ENCODE measurements at places on chromosomes 1 and 21.

- no peak for DNase-seq
Observed at GRCh38 chr1:93829061-93829460, 49.9 kb downstream of the DNTTIP2 start.

DNA sequence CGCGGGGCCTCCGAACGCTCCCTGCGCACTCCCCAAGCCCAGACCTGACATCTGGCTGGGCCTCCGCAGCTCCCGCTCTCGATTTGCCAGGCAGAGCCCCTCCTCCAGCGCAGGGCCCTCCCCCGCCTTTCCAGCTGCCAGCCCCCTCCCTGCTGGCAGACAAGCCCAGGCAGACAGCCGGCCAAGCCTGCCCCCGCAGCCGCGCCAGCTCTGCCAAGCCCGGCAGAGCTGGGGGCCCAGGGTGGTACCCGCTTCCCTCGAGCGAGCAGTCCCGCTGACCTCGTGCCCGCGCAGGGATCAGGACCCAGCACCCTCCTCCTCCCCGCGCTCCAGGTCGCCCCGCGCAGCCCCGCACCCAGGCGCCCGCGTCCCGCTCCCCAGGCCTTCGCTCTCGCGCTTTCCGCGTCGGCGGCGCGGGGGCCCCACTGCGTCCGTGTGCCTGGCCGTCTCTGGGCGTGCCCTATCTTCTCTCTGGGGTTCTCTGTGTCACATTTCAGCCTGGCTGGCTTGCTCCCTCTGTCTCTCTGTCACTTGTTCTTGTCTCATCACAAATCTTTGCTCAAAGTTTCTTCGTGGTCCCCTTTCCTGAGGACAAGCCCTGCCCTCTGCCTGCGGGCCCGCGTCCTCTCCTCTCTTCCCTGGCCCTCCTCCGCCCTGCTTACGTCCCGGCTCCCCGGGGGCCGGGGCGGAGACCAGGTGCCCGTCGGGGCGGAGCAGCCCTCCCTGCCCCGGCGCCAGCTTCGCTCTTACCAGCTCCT, 580 bp downstream of the INKA2 start:
- DNase-seq = peak; percentile 77

GRCh38 chr1:11558871-11559590, 80.1 kb downstream of the DISP3 start:
- no peak for DNase-seq

DNA sequence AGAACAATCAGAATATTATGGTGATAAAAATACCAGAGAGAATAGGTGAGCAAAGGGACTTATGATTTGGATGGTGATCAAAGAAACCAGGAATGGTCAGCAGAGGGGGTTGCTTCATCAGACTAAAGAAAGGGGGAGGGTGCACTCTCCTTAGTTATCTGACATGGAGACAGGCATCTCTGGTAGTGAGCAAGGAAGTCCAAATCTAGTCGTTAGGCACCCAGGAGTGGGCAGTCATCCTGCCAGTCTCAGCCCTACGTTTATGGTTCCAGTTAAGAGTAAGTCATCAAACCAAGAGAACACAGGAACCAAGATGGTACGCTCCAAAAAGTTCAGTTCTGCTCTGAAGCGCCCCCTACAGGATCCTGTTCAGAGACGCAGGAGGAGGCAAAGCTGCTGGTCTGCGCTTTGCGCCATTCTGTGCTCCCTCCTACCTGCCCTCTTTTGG, 28.6 kb downstream of the EBNA1BP2 start:
- peak; percentile 24 for DNase-seq

DNA sequence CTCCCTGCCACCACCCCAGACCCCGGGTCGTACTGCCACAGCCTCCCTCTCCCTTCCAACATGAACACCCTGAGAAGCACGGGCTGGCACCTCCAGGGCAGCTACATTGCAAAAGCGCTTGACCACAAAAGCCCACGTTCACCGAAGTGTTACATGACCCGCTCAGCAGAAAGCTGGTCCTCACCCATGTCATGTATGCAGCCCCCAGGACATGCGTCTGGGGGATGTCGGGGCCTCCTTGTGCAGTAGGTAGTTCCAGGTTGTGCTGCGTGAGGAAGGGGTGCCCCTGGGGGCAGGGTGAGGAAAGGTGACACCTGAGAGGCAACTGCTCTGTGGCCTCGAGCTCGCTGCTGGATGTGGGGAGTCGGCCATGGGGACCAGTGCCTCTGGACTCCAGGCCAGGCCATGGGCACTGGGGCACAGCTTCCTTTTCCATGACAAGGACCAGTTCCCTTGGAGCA, 102.0 kb upstream of the C1orf174 start:
- no peak for DNase-seq

DNA sequence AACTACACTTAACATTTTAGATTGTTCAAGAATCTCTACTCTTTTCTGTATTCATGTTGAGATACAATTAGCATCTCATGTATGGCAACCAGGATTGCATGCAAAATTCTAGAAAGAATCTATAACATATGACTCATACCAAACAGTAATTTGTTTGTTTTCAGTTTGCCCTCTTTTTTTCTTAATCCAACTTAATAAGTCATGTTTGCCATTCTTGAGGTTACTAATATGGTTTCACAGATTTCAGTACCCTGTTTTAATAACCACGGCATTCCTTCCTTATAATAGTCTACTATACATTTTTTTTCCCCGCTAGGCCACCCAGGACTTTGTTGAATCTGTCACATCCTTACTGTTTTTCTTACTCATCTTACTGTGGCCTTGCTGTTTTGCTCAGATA, 140.8 kb downstream of the FMN2 start:
- no peak for DNase-seq

DNA sequence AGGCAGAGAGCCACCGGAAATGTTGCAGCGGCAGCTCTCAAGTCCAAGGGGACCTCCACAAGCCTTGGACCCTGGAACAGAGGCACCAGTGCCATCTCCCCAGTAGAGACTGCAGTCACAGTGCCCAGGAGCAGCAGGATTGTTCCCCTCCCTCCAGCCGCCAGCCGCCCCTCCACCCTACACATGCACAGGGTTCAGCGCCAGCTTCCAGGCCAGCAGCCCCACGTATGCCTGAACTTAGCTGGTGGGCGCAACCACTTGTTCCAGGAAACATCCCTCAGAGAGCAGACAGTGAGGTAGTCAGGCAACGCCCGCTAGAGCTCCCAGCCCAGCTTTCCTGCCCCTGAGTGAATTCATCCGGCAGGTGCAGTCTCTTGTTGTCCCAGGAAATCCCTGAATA, 1098.1 kb upstream of the NCAM2 start:
- no peak for DNase-seq

GRCh38 chr1:230261928-230262650, 164.0 kb downstream of the PGBD5 start:
- no peak for DNase-seq

DNA sequence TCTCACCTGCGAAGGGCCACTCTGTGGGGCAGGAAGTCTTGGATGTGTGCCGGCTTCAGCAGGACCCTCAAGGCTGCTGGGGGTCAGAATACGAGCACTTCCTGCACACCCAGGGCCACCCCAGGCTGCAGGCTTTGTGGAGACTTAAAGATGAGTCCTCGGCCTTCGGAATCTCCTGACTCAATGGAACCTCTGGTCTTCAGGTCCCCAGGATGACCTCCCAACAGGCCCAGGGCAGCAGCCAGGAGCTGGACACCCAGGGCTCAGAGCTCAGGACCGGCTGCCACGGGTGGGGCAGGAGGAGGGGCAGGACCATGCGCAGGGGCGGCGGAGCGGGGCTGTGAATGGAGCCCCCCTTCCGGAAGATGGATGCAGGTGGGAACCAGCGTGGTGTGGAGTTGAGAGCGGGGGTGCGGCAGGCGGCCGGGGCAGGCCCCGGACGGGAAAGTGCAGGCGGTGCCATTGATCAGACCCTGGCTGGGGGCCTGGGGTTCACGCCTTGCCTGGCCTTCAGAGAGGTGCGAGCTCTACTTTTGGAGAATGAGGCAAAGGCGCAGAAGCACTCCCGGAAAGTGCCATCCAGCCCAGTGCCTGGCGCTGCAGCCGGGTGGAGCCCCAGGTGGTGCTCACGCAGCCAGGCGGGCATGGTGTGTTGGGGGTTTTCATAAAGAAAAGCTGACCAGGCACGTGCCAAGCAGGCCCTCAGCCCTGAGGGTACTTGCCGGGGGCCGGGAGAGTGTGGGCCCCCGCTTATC, 10.4 kb downstream of the COL18A1 start:
- DNase-seq = no peak

DNA sequence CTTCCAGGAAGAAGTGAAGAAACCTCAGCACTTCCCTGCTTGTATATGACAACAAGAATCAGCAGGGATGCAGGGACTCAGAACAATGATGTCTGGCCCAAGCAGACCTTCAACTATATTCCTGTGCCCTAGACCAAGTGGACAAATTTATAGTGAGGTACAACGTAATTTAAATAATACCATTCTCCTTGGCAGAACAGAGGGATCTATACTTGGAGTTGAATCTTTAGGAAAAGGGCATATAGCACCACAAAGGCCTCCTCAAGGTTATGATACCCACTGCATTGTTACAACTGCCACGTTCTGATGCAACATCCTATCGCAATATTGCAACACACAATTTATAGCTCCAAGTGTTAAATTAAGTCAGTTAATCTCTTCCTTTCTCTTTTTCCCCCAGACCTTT, 29.1 kb upstream of the GFI1 start:
- no peak for DNase-seq

- no peak for DNase-seq
Observed at GRCh38 chr1:172754609-172755008, 95.7 kb downstream of the FASLG start.

DNA sequence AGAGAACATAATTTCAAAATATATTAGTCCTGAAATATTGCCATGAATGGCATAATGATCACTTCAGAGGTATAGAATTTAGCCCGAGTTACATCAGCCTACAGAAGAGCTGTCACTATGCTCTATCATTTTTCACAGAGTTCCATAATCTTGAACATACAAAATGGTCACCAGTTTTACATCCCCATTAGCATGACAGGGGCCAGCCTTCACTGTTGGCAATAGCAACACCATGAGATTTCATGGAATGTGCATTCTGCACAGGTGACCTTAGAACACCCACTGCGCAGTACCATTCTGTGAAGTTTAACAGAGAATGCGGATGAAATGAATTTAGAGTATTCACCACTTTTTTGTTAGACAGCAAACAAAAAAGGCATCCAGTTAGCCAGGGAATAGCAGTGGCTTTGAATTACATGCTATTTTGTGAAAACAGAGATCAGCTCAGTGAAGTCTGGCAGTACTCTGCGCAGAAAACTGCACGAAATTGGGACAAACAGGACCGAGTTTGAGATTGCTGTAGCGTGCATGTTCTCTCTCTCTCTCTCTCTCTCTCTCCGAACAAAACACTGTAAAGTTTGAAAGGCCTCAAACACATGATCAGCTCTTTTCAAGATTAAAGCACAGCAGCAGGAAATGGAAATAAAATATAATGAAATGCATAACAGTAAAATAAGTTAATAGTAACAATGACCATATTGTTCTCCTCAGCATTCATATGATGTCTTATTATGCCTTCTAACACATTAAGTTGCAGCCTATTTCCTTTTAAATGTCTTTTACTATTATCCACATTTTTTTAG, 349.3 kb downstream of the USH2A start:
- no peak for DNase-seq

DNA sequence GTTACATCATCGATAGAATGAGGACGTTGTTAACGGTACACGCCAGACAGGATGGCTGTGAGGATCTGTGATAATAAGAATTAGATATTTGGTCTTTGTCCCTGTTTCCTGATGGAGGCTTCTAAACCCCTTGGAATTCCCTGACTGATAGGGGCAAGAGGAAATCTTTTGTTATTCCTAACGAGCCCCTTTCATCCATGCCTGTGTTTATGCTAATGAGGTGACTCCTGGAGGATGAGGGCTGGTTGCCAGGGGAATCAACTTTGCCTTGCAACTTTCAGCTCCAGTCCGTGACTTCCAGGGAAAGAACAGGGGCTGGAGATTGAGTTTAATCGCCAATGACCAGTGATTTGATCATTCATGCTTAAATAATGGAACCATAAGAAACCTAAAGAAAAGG, 39.3 kb upstream of the NLRP3 start:
- DNase-seq = no peak

DNA sequence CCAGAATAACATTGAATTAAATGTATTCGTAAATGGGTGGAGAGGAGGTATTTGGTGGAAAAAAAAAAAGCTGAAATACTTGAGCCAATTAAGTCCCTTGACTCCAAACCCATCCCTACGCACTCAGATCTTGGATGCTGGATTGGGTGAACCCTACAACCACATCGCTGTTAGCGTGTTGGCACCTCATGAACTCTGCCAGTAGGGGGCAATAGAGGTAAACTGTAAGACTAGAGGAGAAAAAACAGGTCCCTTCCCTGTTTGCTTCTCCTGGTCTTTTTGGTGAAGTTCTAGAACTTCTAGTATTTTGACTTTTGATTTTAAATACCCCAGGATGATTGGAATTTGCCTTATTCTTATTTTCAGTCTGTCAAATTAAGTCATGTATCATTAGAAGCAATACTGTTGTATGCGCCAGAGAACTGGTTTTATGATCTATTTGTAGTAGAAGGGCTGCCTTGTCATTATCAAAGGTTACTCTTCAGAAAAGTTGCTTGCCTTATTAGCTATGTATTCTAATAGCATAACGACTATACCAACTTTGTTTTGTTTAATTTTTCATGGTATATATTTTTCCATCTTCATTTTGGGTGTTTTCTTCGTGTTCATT, 1.9 kb upstream of the OR13G1 start:
- peak; percentile 65 for DNase-seq

- DNase-seq = no peak
Observed at GRCh38 chr1:79617777-79618176, 611.2 kb upstream of the ADGRL4 start.

DNA sequence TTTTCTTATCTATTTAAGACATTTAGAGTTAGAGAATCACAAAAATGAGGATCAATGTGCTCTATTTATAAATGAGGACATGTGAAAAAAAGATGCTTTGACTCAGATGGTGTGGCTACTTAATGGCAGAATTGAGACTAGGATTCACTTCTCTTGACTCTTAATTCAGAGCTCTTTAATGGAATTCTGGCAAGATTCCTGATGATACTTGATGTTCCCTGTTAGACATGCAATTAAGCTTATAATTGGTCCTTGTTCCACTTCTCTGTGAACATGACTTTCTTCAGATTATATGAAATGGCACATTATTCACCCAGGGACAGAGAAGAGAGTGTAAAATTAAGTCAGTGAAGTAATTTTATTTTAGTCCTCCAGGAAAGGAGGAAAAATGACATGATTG, 165.3 kb downstream of the LRRC7 start:
- no peak for DNase-seq

- DNase-seq = no peak
Observed at GRCh38 chr1:99784143-99784542, 17.7 kb upstream of the FRRS1 start.
